ENCODE measurements at places on chromosomes 6 and 20.

DNA sequence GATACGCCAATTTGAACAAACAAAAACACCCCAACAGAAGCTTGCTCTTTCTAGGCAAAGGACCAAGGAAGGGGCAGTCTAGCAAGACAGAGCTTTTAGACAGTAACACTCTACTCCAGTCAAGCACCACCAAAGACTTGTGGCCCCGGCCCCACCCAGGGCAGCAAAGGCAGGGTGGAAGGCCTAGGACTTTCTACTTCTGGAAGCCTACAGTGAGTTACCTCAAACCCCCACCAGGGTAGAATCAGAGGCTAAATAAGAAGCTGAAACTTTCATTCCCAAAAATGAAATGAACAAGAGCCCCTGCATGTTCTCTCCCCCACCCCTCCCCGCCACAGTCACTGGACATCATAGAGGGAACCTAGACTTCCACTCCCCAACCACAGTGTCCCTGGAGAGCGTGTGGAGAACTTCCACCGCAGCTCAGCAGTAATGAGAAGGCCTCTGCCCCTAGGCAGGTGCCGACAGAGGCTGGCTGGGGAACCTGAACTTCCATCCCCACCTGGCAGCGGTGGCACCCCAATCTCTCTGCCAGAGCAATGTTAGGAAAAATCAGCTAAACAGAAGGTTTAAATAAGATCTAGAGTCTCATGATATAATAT, 40.0 kb downstream of the KATNA1 start:
- DNase-seq, result no peak

DNA sequence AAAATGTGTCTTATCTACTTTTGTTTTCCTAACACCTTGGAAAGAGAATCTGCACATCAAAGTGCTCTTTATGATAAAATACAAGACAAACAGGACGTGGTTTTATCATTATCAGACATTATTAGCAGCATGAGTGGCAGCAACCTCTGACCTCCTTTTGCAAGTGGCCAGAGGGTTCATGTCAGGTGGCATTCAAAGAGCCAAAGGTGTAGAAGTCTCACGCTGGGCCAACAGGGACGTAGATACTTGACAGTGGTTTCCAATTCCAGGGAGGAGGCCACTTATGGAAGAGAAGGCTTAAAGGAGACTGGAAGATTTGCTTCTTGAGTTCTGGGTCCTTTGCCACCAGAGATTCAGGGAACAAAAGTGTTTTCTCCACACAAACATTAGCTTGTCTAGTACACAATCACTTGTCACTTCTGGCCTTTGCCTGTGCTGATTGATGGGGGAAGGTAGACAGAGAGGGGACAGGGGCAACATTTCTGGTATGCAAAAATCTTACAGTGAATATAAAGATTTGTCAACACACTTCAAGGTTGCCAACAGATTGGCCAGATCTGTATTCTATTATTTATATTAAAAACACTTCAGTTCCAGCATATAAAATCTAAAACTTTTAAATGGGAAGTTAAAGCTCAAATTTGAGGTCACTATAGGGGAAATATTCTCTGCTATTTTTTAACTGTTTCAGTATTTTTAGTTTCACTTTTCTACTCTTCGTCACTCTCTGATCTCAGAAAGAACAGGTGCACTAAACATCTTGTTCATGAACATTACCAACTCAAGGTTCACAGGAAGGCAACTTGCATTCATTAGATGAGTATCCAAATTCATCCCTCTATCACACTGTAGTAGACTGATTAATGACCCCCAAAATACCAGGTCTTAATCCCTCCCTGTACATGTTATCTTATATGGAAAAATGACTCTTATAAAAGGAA, 52.1 kb upstream of the FBXO30 start:
- no peak for DNase-seq

DNA sequence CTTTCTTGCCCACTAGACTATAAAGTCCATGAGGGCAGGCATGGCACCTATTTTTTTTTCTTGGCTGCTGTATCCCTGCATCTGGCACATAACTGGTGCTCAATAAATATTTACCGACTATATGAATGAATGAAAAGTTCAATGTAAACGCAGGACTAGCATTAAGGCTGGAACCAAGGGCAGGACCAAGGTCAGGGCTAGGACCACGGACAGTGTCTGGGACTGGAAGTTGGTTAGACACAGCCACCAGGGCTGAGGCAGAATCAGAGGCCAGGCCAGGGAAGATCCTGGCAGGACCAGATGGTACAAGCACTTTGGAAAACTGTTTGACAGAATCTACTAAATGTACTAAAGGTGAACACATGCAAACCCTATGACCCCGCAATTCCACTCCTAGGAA, 3.7 kb downstream of the TNXB start:
- DNase-seq, result no peak

DNA sequence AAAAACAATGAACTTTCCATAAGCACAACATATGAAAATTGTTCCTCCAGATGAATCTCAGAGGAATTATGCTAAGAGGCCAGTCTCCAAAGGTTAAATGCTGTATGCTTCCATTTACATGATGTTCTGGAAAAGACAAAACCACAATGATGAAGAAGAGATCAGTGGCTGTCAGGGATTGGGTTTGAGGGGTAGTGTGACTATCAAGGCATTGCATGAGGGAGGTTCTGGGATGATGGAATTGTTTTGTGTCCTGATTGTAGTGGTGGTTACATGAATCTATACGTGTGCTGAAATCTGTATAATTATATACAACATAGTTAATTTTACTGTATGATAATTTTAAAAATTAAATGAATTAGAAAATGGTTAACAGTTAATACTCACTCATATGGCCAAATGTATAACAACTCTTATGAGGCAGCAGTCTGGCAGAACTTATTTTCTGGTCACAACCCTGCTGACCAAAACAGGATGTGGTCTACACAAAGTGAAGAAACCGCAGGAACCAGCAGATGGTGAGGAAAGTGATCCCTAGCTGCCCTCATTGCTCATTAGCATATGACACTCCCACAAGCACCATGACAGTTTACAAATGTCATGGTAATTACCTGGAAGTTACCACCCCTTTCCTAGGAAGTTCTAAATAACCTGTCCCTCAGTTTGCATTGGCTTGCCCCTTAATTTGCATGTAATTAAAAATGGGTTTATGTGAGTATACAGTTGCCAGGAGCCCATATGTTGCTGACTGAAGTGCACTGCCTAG, 31.9 kb downstream of the NSFL1C start:
- DNase-seq, result peak; percentile 87

GRCh38 chr6:84707171-84707570, 57.2 kb downstream of the TBX18 start:
- DNase-seq, result no peak

- no peak for DNase-seq
These were observed 231.4 kb downstream of the PHACTR1 start for GRCh38 chr6:12947967-12948366.

GRCh38 chr6:145276756-145277155, 458.6 kb downstream of the EPM2A start:
- no peak for DNase-seq

GRCh38 chr6:32131439-32131948, 1.4 kb upstream of the FKBPL start:
- no peak for DNase-seq

GRCh38 chr6:45369870-45370269, 7.9 kb downstream of the SUPT3H start:
- DNase-seq, result no peak

GRCh38 chr6:39196673-39197091, 32.6 kb downstream of the KCNK5 start:
- DNase-seq, result no peak

- DNase-seq, result no peak
These were observed 155.2 kb upstream of the KHDRBS2 start for GRCh38 chr6:62441182-62441581.

DNA sequence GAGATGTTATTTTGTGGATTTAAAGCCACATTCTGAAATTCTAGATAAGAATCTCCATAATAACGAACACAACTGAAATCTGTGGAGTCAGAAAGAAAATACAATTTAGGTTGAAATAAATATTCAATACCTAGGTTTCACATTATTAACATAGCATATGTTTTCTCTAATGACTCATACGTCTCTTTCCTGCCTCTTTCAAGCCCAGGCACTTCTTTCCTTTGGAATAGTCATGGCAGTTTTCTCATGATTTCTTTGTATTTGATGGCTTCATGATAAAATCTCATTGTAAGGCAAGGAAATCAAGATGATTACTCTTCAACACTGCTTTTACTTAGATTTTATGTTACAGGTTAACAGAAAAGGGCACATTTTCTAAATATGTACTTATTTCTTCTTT, 803.7 kb downstream of the PHF3 start:
- DNase-seq, result no peak

GRCh38 chr6:41921712-41921998, 356 bp downstream of the BYSL start:
- no peak for DNase-seq

- DNase-seq, result no peak
These were observed 311.0 kb upstream of the PRDM1 start for GRCh38 chr6:105775095-105775494.

- DNase-seq, result no peak
These were observed 740.7 kb downstream of the DHX35 start for GRCh38 chr20:39702701-39703349.

DNA sequence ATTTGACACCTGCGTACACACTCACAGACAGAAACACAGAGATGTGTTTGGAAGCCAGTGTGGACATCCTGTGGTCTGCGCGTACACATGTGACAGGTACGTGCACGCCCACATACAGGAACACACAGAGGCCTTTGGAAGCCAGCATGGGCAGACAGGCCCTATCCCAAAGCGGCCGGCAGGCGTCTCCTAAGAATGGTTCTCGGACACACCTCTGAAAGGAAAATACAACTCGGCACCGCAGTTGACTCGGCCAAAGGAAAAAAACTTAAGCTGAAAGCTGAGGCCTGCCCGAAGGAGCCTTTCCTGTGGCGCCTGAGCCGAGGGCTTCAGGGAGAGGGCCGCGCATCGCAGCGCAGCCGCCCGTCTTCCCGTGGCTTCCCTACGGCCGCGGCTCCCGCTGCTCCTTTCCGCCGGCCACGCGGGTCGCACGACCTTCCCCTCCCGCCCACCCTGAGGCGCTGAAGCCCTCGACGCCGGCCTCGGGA, 1.4 kb upstream of the CEP43 start:
- DNase-seq, result peak; percentile 54

DNA sequence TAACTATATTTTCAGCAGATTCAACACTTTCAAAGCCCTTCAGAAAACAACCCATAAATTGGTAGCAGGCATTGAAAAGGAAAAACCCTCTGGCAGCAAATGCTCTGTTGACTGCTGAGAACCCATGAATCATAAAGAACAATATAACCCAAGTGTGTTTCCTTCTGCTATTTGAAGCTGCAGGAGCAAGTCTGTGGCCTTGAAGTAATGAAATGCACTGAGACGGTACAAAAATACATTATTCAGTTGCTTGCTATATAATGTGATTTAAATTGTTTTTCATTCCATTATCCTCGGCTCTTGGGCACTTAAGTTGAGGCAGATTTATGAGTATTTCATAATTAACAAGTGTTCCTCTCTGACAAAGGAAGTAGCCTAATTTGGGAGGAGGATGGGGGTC, 40.6 kb upstream of the SAMD5 start:
- no peak for DNase-seq

DNA sequence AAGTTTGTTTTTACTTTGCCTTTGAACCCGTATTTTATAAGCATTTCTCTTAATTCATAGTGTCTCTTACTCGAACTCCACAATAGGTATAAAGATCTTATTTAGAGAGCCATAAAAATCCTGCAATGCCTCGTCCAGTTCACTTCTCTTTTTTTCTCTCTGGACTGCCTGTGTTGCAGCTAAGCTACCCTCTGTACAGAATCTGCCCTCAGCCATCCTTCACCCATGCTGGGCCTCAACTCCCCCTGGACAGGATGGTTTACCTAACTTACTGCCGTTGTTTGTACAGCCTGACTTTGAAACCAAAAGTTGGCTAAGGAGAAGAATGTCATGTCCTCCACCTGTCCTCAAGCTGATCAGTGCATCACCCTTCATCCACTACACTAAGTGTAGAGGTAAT, 10.4 kb downstream of the QRSL1 start:
- DNase-seq, result no peak

- DNase-seq, result no peak
These were observed 123.4 kb downstream of the C6orf118 start for GRCh38 chr6:165186041-165186440.

DNA sequence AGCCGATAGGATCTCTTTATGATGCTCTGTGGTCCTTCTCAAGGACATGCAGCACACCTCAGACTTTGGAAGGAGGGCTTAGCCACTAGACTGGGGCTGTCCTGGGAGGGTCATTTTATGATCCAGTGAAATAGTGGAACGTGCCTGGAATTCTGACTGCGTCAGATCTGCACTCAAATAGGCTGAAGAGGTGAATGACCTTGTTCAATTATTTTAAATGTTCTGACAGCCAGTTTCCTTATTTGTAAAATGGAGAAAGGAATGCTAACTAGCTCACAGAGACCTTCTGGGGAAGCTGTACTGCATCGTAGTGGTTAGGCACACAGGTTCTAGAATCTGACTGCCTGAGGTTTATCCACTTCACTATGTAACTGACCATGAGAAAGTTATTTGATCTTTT, 587.5 kb downstream of the MAFB start:
- DNase-seq, result no peak

DNA sequence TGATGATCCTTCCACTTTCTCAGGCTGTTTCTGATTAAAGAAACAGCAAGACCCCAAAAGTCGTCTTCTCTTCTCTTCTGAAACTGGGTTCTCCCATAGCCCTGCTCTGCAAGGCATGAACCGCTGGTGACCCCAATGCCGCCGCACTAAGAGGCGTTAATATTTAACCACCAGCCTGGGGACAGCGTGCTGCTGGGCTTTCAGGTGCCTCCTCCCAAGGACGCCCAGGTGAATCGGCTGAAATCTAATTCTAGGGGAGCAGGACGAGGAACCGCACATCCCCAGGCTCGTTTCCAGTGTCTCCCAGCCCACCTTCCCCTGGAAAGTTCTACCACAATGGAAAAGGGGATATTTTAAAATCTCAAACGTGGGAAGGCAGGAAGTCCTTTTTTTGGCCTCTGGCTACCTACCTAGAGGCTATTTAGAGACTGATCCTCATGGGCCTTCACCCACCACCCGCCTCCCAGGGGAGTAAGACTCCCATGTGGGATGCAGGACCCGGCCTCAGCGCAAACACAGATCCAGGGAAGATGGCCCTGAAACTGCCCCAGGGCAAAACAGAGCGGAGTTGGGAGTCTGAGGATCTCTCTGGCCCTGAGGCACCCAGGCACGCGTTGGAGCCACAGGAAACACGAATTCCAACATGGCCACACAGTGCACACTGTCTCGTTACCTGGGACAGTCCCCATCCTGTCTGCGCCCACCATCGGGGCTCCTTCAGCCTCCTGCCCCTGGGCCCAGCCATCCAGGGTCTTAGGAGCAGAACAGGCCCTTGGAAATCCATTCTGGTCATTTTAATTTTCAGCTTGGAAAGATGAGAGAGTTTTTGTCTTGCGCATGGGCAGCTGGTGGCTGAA, 56.2 kb downstream of the BMP7 start:
- no peak for DNase-seq

- DNase-seq, result no peak
These were observed 387.8 kb downstream of the BMP2 start for GRCh38 chr20:7155282-7155681.

DNA sequence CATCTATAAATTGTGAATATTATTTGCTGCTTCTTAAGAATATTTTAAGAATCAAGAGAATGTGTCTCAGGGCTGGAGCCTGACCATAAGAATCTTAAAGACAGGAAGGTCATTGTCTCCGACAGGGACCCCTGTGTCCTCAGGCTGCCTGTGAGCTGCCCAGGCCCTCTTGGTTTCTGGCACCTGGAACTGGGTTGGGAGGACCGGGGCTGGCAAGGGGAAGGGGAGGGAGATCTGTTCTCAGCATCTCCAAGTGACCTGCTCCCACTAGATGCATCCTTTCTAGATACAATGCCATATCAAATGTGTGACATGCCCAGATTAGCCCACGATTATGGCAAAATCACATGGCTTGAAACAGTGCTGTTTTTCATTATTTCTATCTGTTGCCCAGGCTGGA, 110.5 kb downstream of the SCML4 start:
- no peak for DNase-seq

All from activated CD4-positive, alpha-beta T cell treated with anti-CD3 and anti-CD28 coated beads, Interleukin-2, amount 10 ng/mL, durations not matched to agents 7 days and 5 days (primary cell).